Testis (tissue), 5 donors: ENCODE measurements at places on chromosomes 5 and 9.

- DNase-seq = no peak
These were observed 4.9 kb upstream of the LCN1 start for GRCh38 chr9:135516132-135516860.

DNA sequence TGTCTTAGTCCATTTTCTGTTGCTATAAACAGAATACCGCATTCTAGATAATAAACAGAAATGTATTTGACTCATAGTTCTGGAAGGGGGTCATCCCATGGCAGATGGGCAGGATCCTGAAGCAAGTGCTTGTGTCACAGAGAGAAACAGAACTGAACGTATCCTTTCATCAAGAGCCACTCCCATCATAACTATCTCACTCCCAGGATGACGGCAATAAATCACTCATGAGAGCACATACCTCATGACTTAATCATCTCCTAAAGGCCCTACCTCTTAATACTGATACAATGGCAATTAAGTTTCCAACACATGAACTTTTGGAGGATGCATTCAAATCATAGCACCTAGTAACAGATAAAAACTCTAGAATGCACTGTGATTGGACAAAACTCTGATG, 142.9 kb downstream of the CAMK4 start:
- DNase-seq = no peak

DNA sequence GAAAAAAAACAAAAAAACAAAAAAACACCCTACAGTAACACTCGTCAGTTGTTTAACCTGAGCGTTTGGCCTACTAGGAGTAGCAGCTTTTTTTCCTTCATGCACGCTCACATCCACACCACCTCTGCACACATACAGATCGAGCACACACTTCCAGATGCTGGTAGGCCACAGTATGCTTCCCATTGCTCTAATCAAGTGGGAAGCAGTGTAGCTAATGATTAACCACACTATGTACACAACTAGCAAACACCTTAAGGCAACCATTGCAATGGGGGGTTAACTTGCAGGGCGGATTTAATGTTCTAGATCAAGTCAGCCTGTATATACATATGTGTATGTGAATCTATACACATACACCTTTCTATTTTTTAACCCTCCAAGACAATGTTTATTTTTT, 65.5 kb upstream of the GLRX start:
- DNase-seq = no peak

DNA sequence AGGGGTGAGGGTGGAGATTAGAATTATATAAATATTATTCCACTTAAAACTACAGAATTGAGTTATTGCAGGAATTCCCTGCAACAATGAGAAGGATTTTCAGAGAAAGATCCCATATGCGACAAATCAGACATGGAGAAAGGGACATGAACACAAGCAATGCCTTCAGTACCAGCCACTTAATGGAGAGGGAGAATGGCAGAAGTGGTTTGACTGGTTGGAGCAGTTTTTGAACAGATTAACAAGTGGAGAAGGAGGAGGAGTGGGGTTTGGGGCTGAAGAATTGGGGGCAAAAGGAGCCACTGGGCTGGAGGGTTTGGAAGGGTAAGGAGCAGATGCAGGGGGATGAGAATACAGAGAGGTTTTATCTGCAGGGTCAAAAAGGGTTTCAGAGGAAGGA, 620.9 kb upstream of the PTPRD start:
- DNase-seq = no peak

DNA sequence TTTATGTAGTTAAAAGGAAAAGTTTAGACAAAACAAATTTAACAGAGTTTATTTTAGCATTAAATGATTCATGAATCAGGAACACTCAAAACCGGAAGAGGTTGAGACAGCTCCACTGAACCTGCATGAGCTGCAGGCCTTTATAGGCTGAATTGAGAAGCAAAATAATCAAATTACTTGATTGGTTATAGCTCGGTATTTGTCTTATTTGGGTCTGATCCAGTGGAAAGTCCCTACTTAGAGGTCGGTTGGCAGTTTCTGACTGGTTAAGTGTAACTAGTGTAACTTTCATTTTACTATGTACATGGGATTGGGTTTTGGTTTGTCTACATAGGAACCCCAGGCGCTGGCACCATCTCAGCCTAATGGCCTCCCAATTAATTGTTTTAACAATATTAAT, 74.1 kb upstream of the PIK3R1 start:
- no peak for DNase-seq

DNA sequence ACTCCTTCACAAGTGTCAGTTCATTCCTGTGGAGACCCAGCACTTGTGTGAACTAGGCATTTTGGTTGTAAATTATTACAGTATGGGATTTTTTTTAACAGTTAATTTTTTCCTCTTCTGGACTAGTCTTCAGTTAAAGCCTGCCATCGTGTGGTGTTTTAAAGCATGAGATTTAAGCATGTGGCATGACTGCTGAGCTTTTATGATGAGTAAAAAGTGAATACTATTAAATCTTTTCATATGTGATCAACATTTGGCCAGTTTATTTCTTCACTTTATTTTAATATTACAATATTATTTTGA, 25.0 kb downstream of the LMNB1 start:
- no peak for DNase-seq

- no peak for DNase-seq
These were observed 197.0 kb downstream of the MCTP1 start for GRCh38 chr5:95087816-95088317.
